D721Med (cell line): ENCODE measurements at places on chromosomes 13 and 19.

DNA sequence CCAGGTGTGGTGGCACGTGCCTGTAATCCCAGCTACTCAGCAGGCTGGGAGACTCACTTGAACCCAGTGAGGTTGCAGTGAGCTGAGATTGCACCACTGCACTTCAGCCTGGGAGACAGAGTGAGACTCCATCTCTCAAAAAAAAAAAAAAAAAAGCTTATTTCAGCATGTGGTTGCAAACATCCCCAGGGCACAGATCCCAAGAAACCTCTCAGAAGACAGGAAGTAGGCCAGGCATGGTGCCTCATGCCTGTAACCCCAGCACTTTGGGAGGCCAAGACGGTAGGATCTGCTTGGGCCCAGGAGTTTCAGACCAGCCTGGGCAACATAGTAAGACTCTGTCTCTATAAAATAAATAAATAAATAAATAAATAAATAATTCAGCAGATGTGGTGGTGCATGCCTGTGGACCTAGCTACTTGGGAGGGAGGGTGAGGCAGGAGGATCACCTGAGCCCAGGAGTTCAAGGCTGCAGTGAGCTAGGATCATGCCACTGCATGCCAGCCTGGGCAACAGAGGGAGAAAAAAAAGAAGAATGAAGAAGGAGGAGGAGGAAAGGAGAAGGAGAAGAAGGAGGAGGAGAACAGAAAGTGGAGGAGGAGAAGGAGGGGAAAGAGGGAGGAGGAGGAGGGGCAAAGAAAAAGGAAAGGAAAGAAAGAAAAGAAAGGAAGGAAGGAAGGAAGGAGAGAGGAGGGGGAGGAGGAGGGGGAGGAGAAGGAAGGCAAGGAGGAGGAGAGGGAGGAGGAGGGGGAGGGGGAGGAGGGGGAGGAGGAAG is 4.3 kb upstream of the LRRC8E start:
- DNase-seq = no peak

- no peak for DNase-seq
Observed at GRCh38 chr13:42361701-42362100, 89.7 kb downstream of the AKAP11 start.

- no peak for DNase-seq
Observed at GRCh38 chr13:31749929-31750328, 10.6 kb downstream of the RXFP2 start.

DNA sequence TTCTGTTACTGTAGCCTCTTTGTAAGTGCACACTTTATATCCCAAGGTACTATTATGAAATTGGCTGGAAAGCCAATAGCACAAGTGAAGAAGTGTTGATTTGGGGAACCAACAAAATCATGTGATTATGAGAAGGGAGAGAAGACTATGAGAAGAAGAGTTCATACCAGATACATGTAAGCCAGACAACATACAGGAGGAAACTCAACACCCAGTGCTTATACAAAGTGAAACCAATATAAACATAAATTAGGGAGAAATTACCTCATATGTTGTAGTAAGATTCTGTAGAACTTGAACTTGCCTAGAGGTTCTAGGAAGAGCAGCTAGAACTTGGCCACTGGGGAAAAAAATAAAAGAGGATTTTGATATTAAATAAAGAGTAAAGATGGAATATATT is 17.4 kb downstream of the CPB2 start:
- DNase-seq = no peak
